ENCODE measurements at places on chromosomes 1 and 21.

DNA sequence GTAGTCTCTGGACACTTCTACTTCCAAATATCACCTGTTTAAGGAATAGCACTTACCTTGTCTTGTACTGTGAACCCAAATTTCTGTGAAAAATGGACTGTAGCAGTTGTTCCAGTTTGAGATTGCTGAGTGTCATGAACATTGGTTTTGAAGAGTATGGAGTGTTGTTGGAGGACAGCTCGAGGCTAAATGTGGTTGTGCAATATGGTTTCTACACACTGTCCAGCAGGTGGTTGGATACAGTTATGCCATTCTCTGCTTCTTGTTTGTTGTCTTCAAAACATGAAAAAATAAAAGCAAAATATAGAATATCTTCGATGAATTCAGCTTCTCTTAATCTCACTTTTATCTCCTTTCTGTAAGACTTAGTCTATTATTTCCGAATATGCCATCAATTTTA, 67.1 kb downstream of the DDR2 start:
- no peak for DNase-seq

DNA sequence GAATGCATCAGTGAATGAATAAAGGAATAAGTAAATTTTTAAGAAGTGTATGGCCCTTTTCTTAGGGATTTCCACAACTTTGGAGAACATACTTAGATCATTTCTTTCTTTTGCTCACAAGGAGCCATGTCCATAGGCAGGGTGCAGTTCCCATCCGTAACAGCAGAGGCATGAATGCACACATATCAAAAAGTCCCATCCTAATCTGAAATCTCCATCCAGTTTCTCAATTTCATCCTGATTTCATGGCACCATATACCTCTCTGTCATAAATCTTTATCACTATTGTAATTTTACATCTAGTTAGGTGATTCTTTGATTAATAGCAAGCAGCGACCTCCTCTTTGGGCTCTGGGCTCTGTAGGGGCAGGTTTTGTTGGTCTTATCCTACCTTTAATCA, 359.2 kb downstream of the RRAGC start:
- DNase-seq = no peak

DNA sequence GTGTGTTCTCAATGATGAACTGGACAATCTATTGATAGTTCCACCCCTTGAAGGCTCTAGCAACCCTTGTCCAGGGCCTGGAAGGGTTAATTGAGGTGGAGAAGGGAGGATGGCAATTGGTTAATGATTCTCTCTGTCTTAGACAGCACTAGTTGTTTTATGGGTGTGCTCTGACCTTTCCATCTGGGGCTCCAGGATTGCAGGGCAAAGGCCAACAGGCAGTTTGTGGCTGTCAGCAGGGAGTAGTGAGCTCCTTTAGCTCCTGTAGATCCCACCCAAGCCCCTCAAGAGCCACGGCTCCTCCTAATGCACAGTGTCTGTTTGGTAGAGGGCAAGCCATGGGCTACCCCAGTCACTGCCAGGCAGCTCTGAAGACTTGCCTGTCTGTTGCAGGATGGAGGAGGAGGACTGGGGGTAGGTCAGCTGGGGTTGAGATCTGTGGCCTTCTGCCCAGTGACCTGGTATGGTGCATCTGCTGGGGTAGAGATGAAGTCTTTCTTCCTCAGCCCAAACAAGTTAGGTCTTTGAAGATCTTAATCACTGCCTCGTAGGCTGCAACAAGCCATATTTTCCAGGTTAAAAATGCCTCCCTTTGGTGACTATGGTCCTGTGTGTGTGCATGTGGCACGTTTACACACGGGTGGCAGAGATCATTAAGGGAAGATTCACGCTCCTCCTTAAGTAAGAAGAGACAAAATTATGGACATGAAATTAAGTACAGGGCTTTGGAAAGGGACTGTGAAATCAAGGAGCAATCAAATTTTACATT, 7.7 kb downstream of the MROH7 start:
- no peak for DNase-seq

DNA sequence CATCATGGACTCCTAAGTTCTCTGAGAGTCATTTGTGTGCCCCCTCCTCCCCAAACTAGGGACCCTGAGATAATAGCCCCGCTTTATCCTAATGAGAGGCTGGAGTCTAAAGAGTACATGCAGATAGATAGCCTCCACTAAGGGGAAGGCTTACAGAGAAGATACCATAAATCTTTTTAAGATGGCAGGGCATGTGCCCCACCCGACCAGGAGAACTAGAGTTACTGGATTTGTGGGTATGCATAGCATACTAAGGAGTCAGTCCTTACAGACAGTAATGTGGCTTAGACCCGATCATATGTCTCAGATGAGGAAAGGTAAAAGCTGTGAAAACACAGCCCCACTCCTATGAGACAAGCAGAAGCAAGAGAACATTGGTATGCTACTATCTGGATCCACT, 25.7 kb upstream of the PKN2 start:
- no peak for DNase-seq

DNA sequence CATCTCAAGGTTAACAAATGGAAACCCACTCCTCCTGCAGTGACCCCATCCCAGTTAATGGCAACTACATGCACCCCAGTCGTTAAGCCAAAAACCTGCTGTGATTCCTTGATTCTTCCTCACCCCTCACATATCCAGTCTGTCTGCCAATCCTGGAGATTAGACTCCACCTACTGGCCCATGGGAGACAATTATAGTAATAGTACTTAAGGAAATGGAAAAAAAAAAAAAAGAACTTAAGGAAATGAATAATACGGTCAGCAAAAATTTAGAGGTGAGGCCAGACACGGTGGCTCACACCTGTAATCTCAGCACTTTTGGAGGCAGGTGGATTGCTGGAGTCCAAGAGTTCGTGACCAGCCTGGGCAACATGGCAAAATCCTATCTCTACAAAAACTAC, 7.0 kb downstream of the NOL9 start:
- no peak for DNase-seq

DNA sequence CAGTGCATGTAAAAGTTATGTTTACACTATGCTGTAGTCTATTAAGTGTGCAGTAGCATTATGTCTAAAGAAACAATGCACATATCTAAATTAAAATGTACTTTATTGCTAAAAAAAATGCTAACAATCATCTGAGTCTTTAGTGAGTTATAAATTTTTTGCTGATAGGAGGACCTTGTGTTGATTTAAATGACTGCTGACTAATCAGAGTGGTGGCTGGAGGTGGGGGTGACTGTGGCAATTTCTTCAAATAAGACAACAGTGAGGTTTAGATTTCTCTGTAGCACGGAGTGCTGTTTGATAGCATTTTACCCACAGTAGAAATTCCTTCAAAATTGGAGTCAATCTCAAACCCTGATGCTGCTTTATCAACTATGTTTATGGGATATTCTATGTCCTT, 37.0 kb downstream of the HS2ST1 start:
- no peak for DNase-seq

DNA sequence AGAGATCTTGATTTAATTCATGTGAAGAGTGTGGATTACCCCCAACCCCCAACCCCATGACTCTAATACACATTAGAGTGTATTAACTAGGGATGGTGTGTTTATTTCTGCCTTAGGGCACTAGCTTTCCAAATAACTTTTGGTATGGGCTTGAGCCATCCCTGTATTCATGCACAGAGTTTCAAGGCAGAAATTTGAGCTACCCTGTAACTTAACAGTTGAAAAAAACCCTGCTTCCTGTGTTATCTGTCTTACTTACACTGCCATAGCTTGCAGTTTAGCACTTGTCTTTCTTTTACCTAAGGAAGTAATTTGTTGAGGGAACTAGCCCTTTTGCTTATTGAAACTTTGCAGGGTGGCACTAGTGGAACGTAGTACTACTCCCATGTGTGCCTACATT, 6.3 kb downstream of the SRSF11 start:
- no peak for DNase-seq

DNA sequence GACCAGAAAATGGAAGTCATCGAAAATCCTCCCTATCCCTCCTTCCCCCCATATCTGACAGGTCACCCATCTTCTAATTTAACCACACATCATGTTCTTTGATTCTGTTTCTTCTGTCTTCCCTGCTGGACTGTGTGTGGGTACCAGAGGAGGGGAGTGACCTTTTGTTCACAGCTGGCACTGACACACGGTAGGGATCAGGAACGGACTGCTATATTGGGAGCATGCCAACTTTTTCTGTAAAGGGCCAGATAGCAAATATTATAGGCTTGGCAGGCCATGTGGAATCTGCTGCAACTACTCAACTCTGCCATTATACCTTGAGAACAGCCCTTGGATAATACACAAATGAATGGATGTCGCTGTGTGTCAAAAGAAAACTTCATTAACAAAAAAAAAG, 7.5 kb upstream of the TOMM20 start:
- no peak for DNase-seq

- DNase-seq = no peak
These were observed 30.1 kb upstream of the SLC45A3 start for GRCh38 chr1:205710201-205711062.

DNA sequence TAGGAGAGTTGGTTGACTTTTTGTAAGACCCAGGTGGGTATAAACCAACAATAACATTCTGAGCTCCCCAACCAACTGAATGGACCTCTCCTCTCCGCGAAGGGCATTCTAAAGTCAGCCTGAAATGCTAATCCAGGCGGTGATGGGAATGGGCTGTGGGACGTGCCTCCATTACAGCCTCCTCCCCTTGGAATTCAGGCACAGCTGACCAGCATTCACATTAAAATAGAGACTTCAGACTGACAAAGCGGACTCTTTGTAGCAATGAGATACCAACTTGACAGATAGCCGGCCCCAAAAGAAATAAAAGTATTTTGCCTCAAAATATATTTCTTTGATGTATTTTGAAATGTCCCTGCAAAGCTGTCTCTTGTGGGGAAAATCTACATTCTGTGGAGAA, 101.7 kb downstream of the KIF26B start:
- no peak for DNase-seq

GRCh38 chr1:226100436-226101391, 38.2 kb downstream of the H3-3A start:
- DNase-seq = no peak

DNA sequence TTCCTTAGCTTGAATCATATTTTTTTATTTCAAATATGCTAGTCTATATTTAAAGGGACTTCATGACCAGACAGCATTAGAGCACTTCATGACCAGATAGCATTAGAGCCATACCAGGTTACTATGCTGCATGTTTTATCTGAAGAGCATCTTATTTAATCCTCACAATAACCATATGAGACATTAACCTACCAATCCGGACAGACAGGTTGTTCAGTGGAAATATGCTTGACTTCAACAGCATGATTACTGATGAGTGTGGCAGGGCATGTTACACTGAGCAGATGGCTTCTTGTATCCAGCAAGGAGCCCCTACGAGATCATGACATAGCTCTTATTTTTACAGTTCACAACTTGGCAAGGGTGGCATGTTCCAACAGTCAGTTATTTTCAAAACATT, 85.0 kb upstream of the KCTD3 start:
- DNase-seq = no peak

GRCh38 chr21:31050577-31051157, 12.4 kb upstream of the KRTAP19-8 start:
- DNase-seq = no peak

DNA sequence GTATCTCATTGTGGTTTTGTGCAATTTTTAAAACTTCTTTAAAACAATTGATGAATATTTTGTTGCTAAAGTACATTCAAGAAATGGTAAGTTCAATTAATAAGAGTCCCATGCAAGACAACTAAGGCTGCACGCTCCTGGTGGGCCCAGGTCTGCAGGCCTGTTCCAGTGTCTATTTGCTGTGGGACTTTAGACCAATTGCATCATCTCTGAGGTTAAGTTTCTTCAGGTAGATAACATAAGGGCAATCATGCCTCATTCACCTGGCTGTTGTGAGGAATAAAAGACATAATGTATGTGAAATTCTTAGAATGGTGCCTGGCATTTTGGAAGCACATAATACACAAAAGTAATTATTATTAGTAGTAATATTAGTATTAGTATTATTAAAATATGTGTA, 82.9 kb downstream of the SLC25A24 start:
- no peak for DNase-seq

- no peak for DNase-seq
These were observed 45.4 kb upstream of the MPZL1 start for GRCh38 chr1:167676205-167676915.

GRCh38 chr1:206635978-206636345, 626 bp downstream of the DYRK3 start:
- no peak for DNase-seq

DNA sequence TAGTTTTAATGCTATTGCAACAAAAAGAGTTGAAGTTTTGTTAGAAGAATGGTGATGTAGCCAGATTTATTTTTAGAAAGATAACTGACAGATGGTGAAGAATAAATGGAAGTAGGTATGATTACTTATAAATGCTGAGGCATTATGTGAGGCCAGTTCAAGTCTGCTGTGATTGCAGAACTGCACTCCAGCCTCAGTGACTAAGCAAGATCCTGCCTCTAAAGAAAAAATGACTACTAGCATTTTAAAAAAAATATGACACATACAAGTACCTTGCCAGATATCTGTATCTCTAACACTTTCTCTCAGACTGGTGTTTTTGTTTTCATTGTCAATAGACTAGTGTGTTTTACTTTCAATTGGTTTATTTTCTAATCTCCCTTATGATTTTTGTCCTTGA, 1242.4 kb upstream of the ADGRL4 start:
- DNase-seq = no peak

DNA sequence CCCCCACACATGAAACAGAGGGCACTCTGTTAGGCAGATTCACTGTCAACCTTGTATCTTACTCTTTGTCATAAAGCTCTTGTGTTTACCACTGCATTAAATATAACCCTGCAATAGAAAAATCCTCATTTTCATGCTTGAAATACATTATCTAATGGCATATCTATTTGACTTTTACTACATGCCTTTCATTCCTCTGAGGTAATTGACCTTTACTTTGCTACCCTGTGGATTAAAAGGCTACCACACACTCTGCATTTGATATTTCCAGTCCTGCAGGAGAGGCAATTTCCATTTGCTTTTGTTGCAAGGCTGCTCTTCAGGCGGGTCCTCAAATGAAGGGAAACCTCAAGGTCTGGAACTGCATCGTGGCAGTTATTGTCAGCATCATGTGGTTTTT, 238.0 kb downstream of the NTNG1 start:
- no peak for DNase-seq

DNA sequence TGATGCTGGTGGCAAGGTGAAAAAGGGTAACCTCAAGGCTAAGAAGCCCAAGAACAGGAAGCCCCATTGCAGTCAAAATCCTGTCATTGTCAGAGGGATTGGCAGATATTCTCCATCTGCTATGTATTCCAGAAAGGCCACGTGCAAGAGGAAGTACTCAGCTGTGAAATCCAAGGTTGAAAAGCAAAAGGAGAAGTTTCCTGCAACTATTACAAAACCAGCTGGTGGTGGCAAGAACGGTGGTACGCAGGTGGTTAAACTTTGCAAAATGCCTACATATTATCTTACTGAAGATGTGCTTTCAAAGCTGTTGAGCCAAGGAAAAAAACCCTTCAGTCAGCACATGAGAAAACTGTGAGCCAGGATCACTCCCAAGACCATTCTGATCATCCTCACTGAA, 13.7 kb upstream of the VPS45 start:
- DNase-seq = no peak

GRCh38 chr1:6523566-6523965, 30.7 kb downstream of the NOL9 start:
- DNase-seq = no peak
